NCI-H146 (cell line): ENCODE measurements at places on chromosomes 5 and 9.

DNA sequence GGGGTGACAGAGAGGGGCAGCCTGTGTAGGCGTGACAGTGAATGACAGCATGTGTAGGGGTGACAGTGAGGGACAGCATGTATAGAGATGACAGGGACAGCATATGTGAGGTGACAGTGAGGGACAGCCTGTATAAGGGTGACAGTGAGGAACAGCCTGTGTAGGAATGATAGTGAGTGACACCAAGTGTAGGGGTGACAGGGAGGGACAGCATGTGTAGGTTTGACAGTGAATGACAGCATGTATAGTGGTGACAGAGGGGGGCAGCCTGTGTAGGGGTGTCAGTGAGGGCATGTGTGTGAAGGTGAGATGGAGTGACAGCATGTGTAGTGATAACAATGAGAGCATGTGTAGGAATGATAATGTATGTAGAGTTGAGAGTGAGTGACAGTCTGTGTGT lies 8.7 kb upstream of the GAPT start:
- DNase-seq, result no peak

DNA sequence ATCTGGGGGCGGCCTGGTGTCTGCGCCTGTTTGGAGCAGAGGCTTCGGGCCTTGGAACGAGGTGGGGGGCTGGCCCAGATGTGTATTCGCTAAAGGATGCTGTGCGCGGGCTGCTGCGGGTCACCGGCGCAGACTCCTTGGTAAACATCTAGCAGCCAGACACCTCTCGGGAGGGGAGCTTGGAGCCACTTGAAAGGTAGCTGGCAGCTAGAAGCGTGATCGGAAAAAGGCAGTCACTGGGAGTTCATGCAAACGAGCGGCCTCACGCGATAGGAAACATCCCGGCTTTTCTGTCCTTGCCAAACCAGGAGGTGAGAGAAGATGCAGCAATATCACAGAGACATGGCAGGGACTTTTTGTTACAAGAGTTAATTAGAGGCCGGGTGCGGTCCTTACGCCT lies 8.1 kb downstream of the LAMC3 start:
- no peak for DNase-seq

GRCh38 chr9:36543916-36544315 lies 28.8 kb upstream of the MELK start:
- no peak for DNase-seq

DNA sequence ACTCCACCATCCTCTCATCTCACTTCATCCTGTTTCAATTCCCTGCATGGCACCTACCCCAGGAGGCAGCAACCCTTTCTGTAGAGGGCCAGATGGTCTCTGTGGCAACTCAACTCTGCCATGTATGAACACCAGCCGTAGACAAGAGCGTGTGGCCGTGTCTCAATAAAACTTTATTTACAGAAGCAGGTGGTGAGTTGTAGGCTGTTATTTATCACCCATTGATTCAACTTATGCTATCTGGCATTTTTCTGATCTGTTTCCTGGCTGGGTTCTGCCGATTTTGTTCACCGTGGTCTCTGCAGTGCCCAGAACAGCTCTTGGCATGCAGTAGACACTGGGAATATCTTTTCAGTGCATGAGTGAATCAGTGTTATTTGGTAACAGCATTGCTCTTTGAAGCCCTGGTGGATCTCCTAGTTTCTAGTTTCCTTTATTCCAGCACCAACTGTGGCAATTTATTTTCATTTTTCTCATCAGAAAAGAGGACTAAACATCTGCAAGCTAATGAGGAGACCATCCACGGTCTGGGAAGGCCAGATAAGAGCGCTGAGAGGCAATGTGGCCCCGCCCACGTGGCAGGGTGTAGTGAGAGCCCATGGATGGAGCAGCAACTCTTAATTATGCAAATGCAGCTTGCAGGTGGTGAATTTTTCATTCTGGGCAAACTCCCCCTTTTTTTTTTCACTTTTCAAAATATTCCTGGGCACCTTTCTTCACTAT lies 77.9 kb downstream of the CTSL start:
- no peak for DNase-seq

DNA sequence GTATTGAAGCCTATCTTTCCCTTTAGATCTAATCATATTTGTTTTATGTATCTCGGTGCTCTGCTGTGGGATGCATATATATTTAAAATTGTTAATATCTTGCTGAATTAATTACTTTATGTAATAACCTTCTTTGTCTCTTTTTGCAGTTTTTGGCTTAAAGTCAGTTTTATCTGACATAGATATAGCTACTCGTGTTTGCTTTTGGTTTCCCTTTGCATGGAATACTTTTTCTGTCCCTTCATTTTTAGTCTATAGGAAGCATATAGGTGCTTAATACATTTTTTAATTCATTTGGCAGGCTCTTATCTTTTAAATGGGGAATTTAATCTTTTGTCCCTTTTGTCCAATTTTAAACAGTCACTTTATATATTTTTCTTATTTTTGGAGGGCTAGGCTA lies 360.6 kb upstream of the PRR16 start:
- DNase-seq, result no peak

GRCh38 chr9:136558373-136558772 lies 12.5 kb upstream of the NOTCH1 start:
- DNase-seq, result no peak

DNA sequence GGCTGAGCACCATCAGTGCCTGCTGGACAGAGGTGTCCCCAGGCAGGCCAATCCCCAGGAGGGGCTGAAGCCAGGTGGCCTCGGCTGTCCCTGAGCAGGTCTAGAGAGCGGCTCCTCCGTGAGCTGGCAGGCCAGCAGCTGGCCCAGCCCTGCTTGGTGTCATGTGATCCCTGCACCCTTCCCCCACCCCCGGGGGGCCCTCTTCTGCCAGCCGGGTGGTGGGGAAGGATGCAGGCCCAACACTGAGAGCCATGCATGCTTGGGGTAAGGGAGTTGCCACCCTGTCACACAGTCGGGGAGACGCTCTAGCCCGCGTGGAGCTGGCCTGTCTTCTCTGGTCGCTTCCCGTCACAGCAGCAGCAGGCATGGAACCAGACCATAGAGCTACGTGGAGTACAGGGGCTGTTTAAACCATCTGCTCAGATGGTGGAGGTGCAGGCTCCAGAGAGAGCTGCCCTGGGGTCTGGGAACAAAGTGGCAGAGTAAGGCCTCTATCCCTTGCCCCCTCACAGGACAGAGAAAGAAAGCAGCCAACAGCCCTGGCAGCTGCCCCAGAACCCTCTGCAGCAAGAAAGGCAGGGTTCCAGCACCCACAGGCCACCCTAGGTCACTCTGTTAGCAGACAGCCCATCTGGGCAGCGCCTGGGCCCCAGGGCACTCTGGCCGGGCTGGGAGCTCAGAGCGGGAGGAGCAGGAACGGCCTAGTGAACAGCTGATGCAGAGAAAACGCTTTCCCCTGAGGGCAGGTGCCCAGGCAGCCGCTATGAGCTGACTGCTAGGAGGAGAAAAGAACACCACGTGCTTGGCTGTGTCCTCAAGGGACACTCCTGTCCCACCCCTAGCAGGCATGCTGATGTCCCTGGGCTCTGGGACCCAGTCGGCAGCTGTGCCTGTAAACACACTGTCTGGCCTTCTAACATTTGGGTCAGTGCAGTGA lies 6.8 kb downstream of the RALGDS start:
- no peak for DNase-seq

GRCh38 chr5:113435575-113435974 lies 786 bp upstream of the TSSK1B start:
- no peak for DNase-seq

DNA sequence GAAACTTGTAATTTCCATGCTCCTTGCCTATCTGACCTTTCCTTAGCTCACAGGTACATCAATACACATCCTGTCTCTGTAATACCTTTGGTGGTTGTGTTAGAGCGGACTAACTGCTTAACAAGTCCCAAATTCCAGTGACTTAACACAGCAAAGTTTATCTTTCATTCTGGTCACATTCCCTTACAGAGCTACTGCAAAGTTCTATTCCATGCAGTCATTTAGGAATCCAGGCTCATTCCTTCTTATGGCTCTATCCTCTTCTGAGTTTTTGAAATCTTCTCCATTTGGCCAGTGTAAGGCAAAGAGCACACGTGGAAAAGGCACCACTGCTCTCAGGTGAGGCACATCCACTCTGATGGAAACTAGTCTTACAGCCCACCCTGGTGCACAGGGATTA lies 238.6 kb upstream of the ANKRD55 start:
- DNase-seq, result no peak

DNA sequence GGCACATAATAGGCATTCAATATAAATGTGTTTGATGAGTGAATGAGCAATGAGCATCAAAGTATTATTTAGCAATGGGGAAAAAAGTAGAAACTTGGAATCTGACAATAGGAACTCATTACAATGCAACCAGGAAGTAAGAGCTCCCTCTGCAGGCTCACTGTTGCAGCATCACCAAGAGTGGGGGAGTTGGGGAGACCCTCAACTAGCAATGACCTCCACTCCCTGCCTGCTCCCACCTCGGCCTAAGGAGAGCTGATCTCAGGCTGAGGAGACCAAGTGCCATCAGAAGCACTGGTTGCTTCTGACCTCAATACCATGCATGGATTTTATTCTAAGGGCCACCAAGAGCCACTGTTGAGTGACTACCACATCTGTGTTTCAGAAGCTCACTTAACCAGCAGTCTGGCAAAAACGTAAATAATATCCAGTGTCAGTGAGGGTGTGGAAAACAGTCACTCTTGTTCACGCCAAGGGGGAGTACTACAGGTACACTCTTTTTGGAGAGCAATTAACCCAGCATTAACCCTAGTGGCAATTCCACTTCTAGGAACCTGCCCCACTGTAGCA lies 8.0 kb downstream of the VDAC1 start:
- DNase-seq, result no peak
